ENCODE measurements at places on chromosomes 4 and X.

GRCh38 chr4:158722291-158722916, 792 bp downstream of the PPID start:
- DNase-seq, result no peak

DNA sequence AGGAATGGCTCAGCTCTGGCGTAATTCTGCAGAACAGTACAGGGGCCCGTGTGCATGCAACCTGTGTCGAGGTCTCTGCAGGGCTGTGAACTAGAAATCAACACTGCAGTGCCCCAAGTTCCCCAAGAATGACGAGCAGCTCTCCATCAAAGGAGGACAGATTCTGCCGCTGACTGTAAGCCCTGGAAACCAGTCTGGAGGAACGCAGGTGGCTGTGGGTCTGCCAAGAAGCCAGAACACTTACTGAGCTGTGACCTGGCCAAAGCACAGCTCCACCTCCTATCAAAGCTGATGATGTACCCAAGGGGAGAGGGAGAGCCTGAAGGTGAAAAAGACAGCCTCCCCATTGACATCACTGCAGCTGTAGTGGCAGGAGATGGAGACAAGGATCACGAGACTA, 80.3 kb upstream of the STS start:
- DNase-seq, result no peak

- no peak for DNase-seq
These were observed 1306.8 kb downstream of the STIM2 start for GRCh38 chr4:28167411-28167810.

- no peak for DNase-seq
These were observed 181.6 kb upstream of the LEF1 start for GRCh38 chr4:108350332-108350731.

DNA sequence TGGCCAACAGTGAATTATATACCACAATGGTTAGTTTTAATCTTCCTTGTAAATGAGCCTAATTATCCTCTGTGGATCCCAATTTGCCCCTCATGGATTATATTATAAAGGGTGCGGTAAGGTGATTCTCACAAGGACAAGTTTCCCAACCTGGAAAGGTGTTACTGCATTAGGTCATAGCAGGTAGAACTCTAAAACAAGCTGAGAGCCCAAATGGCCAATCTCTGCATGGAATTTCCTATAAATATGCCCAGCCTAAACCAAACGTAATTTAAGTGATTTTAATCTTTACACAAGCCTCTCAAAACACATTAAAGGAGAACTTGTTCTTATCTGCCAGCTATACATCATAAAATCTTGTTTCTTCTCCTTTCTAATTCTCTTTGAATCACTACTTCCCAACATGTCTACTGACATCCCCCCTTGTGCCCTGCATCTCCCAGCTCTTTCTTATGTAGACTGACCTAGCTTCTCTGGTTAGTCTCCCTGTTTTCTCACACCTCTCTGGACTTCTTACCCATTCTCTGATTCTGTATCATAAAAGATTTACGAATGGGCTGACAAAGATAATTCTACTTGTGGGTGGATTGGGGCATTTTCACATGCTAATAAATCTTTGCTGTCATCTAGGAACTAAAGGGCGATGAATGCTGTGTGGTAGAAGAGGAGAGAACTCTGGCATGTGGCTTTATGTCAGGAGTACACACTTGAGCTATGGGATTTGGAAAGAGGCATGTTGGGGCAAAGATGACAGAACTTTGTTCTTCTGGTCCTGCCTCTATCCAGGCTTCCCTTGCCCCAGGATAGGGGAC, 94.3 kb upstream of the PGRMC2 start:
- no peak for DNase-seq

GRCh38 chr4:42112846-42113245, 39.6 kb downstream of the BEND4 start:
- no peak for DNase-seq

- no peak for DNase-seq
These were observed 109.3 kb downstream of the MGST2 start for GRCh38 chr4:139774759-139775487.

GRCh38 chr4:74768857-74769525, 25.3 kb downstream of the BTC start:
- no peak for DNase-seq

GRCh38 chrX:131671735-131672134, 127.9 kb downstream of the OR13H1 start:
- DNase-seq, result no peak

- DNase-seq, result no peak
These were observed 54.6 kb upstream of the DRP2 start for GRCh38 chrX:101164766-101165590.

DNA sequence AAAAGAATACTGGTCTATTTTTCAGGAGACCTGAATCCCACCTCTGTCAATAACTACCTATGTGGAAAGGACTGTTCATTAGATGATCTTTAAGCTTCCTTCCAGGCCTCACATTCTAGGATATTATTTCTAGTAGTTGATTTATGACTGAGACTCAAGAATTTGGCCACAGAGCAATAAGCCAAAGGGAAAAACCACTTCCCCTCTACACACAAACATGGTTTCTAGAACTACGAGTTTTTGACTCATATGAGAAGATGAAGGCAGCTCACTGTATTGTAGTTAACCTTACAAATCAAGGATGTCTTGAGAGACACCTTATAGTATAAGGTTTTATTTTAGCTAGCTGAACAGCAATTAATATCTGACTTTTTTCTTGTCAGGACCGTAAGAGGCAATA, 36.9 kb upstream of the GDPD2 start:
- no peak for DNase-seq

DNA sequence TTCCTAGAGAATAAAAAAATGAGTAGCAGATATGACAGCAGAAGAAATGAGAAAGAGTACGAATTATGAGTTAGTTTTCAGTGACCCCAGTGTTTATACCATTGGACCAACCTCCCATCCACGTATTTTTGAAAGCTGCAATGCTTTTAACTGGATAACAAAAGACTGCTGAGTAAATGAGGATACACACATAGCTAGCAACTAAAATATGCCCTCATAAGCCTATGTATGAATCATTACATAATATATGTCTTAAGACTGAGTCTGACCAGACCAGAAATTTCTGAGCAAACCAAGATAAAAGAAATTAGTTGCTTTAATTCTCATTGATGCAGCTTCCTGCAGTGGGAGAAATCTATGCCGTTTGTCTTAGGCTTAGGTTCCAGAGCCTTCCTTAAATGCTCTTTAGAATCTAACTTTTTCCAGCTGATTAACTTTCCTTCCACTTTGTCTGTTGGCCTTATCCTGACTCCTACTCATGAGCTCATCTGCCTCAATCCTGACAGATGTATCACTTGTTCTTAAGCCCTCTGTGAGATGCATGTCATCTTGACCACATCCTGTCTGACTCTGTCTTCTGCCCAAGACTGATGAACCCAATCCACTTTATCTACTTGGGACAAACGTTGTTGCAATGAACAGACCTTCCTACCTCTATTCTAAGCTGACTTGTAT, 301.4 kb upstream of the AADAT start:
- no peak for DNase-seq

DNA sequence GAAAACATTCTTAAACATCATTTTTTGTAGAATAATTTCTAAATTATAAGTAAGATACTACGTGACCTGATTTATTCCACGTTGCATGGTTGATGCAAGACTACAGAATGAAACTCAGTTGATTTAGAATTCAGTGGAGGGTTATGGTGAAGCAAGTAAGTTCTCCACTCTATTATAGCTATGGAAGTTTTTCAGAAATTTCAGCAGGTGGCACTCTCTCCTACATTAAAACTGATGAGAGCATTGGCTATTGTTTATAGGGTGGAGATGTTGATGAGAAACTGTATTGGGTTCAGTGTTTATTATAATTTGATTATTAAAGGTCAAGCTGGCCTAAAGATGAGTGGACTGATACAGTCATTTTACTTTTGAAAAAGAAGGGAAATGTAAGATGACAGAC, 88.0 kb downstream of the FNIP2 start:
- no peak for DNase-seq

- no peak for DNase-seq
These were observed 27.7 kb downstream of the FGF5 start for GRCh38 chr4:80294206-80294605.

DNA sequence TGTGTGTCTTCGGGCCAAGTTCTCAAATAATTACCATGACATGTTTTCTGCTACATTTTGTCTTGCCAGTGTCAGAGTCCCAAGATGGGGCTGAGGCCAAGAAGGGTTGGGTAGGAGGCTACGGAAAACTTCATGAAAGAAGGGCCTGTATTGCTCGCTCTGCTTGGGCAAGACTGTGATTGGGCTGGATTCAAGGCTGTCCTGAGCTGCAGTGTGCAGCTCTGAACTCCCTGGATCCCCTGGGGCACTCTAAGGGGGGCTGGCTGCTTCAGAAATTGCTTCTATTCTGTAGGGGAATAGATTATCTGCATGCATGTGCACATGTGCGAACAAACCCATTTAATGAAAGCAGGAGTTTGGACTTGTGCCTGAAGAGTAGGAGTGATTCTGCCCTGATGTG, 13.6 kb downstream of the TSPAN6 start:
- no peak for DNase-seq

DNA sequence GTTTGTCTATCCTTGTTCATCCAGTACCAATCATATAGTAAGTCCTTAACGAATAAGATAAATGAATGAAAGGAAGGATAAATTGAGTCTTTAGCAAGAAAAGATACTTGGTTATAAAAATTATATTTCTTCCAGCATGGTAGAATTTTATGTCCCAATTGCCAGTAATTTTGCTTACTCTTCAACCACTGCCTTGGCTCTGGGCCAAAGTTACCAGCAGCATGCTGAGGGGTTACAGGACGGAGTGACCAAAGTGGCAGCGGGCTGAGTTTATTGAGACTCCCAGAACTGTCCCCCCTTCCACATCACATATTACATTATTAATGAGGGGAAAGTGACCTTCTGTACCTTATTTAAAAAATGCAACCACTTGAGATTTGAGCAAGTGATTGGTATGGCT, 121.7 kb downstream of the RASGEF1B start:
- no peak for DNase-seq

GRCh38 chr4:82517043-82517442, 44.7 kb downstream of the TMEM150C start:
- no peak for DNase-seq

- DNase-seq, result no peak
These were observed 488.8 kb upstream of the CPEB2 start for GRCh38 chr4:14513471-14513870.

DNA sequence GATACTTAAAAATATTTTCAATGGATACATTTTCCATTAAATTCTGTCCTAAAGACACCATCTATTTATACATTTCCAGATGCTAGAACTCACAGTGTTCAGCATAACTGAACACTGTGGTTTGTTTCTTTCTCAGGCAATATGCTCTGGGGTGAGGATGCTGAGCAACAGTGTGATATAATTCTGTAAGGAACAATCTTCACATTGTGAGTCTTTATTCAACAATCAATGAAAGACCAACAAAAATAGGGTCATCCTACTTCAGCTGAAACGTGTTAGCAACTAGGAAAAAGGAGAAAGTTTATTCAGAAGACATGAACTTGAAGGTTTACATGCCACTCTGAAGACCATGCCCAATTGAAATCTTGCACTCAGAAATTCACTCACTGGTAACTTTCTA, 284.8 kb downstream of the UNC5C start:
- DNase-seq, result no peak

GRCh38 chrX:48702716-48703115, 6.2 kb downstream of the SUV39H1 start:
- no peak for DNase-seq

- no peak for DNase-seq
These were observed 27.7 kb downstream of the PJA1 start for GRCh38 chrX:69137371-69138117.

- DNase-seq, result no peak
These were observed 78.6 kb upstream of the RAI2 start for GRCh38 chrX:17939724-17940123.

GRCh38 chr4:33941854-33942253, 2302.5 kb downstream of the ARAP2 start:
- no peak for DNase-seq

DNA sequence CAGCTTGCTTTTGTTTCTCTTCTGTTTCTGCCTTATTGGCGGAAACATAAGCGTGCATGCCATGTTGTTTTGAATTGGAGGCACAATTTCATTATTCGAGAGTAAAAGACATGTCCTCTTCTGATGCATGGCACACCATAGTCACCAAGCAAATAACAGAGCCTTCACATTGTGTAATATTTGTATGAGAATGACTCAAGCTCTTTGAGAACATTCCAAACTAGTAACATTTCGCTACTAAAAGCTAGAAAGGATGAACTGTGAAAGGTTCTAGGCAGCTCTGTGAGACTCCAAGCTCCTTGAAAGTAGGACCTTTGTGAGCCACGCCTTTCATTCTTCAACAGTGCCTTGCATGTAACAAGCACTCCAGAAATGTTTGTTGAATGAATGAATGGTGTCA, 9.2 kb upstream of the ANXA3 start:
- no peak for DNase-seq

GRCh38 chrX:9148615-9149399, 114.9 kb upstream of the FAM9B start:
- no peak for DNase-seq

- no peak for DNase-seq
These were observed 43.9 kb downstream of the RASSF6 start for GRCh38 chr4:73576381-73576780.

- no peak for DNase-seq
These were observed 183.6 kb upstream of the FTHL17 start for GRCh38 chrX:31255310-31256033.

GRCh38 chr4:157896726-157897125, 276.1 kb downstream of the GASK1B start:
- no peak for DNase-seq

DNA sequence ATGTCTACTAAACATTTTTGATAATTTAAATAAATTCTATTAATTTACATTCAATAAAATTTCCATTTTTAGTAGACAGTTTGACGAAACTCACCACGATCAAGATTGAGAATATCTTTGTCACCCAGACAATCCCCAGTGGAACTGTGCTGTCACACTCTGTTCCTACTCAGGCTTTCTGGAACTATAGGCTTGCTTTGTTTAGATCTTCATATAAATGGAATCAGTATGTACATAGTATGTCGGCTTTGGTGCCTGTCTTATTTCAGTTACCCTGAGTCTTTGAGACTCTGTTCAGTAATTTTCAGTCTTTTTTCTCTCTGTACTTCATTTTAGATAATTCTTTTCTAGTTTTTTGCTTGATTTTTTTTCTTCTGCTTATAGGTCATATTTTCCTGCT, 163.5 kb upstream of the EMCN start:
- no peak for DNase-seq

DNA sequence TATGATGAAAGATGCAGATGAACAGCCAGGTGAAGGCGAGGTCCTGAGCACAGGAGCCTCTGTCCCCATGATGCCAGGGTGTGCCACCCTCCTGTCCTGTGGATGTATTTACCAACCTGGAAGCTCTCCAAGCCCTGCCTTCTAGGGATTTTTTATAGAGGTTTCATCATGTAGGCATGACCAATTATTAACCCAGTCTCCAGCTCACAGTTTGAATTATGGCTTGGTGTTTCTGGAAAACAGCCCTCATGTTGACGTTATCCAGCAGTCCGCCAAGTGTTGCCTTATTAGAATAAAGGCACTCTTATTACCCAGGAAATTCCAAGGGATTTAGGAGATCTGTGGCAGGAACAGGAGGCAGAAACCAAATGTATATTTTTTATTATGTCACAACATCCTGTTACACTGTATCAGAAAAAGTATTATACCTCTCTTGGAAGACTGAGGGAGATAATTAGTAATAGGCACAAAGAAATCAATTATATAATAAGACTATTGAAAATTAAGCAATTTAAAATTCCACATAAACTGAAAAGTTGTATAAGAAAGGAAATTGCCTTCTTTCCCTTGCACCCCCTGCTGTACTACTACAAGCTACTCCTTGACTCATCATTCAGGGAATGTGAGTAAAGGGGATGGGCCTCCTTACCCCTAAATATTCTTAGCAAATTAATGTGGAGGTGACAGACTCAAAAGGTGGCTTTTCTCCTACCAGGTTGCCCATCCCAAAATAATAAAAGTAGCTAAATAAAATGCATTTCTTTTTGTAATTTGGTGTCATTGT, 129.6 kb downstream of the ZNF330 start:
- no peak for DNase-seq
